ENCODE measurements at places on chromosomes 7 and 10.

DNA sequence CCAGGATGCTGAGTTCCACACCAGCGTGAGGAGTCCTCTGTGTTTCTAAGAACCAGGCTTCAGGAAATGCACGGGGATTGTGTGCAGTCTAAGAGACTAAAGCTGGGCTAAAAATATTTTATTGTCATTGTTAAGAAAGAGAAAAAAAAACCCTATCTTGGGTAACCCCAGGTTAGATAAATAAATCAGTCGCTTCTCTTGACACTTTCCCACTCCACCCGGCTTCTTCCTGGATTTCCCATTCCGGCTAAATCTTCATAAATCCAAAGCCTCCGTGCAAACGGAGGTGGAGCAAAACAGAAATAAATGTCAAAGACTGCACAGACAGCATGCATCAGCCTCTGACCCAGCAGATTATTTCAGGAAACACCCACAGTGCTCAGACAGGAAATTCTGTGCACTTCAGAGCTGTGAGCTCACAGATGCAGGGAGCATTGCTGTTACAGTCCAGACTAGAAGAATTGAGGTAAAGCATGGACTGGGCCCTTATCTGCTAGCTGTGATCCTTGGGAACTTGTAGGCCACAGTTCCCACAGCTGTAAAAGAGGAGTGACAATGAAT is 44.8 kb upstream of the GRID1 start:
- no peak for DNase-seq

- DNase-seq: no peak
These were observed 1163.2 kb upstream of the SORCS1 start for GRCh38 chr10:108327706-108328105.

DNA sequence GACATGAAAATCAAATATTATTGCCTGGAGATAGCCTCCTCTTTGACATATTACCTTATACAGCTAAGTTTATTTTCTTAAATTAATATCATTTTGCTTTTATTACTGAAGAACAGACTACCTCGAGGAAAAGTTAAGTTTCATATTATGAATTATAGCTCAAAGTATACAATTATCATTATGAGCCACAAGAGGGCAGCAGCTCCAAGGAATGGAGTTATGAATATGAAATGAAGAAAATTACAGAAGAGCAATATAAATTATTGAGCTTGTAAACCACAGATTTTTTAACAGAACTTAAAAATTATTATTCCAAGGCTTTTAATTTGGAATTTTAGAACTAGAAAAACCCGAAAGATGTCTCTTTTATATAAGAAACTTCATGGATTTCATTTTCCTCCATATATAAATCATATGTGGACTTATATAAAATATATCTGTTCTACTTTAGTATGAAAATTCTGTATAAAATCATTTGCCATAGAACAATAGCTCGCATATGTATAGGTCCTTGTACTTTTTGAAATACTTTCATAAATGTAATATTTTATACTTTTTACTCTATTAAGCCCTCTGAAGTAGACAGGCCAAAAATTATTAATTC is 40.1 kb downstream of the IQUB start:
- no peak for DNase-seq

GRCh38 chr10:117470733-117471132 is 71.8 kb upstream of the EMX2 start:
- no peak for DNase-seq

DNA sequence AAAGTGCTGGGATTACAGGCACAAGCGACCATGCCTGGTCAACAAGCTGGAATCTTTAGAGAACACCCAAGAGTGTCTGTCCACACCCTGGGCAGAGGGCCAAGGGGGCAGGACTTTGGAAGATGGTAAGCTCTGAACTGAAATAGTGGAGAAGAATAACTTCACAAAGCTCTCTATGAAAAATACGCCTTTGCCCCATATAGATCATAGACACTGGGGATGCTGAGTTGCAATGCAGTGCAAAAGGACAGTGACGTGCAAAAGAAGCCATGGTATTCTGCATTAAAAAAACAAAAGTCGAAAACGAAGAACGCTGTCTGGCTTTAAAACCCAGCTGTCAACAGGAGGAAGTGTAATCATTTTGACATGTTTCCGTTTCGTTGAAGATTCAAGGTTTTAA is 353.6 kb downstream of the CALN1 start:
- DNase-seq: no peak

GRCh38 chr7:107318523-107319160 is 149.8 kb downstream of the HBP1 start:
- DNase-seq: no peak

- no peak for DNase-seq
These were observed 21.9 kb upstream of the ZNF488 start for GRCh38 chr10:47405857-47406547.

DNA sequence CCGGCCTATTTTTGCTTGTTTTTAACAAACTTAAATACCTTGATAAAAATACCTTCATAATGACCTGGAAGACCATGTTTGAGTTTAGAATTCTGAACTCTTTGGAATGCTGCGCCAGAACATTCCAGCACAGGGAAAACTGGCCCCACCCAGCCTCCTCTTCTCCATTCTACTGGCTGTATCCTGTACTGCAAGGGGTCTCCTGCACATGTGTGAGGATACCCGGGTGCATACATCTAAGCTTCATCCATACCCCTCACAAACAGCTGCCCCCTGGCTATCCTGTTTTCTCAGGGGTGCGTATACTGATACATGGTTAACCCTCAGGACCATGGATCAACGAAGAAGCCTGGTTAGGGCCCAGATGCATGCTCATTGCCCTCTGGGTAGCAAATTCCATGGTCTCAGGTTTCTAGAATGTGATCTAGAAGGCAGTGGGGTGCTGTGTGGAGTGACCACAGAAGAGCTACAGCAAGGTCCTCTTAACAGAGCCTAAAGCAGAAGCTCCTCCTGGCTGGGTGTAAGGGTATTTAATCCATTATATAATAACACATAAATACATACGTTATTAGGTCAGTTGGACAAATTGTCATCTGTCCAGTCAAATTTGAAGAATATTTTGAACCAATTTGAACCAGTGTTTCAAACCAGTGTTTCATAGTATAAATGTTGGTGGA is 26.1 kb downstream of the HACD1 start:
- no peak for DNase-seq

DNA sequence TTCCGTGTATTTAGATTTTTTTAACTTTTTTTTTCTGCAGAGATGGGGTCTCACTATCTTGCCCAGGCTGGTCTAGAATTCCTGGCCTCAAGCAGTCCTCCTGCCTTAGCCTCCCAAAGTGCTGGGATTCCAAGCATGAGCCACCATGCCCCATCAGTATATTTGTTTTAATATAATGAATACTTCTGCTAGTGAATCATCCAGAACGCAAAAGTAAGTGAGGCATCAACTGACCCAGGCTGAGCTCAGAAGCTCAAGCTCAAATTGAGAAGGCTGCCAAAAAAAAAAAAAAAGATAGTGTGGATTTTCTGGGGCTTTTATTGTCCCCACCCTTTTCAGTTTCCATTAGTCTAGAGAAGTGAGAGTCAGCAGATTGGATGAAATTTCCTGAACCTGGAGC is 39.0 kb upstream of the TECTB start:
- no peak for DNase-seq

DNA sequence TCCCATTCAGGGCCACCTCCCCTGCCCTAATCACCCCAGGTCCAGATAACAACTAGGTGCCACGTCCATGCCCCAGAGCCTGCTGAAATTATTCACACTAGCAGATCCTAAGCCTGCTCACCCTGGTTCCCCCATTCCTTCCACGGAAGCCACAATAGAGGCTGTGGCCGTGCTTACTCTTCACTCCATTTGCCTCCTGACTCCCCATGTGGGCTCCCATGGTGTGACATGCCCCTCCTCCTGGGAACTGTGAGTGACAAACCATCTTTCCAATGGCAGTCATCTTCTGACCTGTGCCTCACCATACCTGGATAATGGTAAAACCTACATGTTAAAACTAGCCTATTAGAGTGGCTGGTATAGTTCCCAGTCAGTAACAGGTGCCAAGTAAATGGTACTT is 216.2 kb upstream of the PRKCQ start:
- no peak for DNase-seq

DNA sequence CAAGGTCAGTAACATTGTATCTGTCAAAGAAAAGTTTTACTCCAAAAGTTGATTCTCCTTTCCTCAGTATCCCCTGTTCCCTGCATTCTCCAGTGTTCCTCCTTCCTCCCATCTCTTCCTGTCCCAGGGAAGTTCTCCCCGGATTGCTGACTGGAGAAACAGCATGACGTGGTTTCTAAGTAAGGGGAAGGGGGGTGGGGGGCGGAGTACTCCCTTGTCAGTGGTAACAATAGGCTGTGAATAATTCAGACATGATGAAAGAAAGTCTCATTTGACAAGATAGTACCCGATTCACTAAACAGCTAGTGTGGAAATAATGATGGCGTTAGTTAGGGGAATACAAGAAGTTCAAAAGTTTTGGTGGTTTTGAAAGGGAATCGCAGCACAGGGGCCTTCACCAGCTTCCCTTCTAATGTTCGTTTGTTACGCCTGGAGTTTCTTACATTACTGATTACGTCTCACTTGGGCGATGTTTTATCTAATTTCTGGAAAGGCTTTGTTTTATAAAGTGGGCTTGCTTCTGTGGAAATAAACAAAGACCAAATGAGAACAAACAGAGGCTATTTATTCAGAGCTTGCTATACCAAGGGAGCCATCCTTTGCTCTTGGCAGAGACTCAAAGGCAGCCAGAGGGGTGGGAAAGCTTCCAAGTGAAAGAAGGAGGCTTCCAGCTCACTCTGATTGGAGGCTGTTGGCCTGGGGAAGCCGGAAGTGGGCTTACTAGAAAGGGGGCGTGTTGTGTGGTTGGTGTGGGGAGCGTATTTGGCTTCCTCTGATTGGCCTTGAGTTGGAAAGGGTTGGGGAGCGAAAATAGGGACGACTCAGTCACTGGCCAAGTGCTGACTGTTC is 453.7 kb downstream of the SDK1 start:
- DNase-seq: no peak

DNA sequence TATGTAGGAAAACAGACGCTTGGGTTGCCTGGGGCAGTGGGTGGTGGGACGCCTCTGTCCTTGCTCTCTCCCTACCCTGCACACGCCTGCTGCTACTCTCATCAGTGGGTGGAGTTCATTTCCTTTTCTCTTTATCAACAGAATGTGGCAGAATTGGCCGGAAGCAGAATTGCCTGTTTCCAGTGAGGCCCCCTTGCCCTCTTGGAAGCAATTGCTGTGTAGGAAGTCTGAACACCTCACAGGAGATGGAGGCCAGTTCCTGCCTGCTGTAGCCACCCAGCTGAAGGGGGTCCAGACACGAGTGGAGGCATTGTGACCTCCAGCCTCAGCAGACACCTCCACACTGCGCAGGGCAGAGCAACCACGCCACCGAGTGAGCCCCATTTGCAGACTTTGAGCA is 331.6 kb upstream of the ZNF32 start:
- no peak for DNase-seq

- DNase-seq: no peak
These were observed 130.3 kb downstream of the ATE1 start for GRCh38 chr10:121797490-121797889.

DNA sequence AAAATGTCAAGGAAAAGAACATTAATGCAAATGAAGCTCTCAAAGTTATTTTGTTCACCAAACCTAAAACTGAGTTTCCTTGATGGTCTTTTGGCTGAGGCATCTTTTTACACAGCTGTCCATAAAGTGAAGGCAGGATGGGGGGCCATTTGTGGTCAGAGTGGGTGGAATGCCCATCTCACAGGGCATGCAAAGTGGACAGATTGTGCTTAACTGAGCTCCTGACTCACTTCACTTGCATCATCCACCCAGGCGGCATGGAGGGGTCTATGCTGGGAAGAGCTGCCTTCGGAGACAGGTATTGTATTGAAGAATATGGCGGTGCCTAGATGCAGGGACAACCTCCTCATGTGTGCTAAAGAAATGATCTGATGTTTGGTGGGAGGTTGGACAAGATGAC is 905.3 kb downstream of the KCNMA1 start:
- DNase-seq: no peak

GRCh38 chr10:132330486-132330833 is 1.5 kb upstream of the LRRC27 start:
- DNase-seq: no peak

Data from cerebellar nuclear complex (tissue), 1 donor.